ENCODE measurements at places on chromosomes 13 and 19.
A peak's percentile ranks its signal among the peaks of the same experiment; 100 is the strongest.

DNA sequence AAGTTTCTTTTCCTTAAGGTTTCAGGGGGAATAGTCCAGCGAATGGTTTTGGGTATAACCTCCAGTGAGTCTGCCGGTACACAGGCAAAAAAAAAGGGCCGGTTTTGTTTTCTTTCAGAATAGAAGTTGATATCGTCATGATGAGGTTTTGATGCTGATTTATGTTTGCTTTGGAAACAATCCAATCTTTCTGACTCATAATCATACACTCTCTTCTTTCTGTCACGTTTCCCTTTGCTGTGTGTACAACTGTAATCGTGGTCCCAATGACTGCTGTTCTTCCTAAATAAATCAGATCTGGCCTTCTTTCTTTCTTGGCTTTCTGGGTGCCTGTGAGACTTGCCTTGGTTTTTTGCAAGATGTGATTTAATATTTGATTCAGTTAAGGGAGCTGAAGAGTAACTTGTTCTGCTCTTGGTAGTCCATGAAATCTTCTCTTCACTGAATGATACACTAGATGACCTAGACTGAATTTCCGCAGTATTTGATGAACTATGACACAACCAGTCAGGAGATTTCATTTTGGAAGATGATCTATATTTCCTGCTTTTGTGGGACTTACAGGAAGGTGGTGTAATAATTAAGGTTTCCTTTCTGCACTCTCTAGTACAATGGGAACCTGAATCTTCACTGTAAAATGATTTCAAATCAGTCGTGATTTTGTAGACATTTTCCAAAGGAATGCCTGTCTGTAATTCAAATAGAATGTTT lies 34.9 kb upstream of the METTL21C start:
- peak; percentile 39 for DNase-seq

- no peak for DNase-seq
Measured at GRCh38 chr19:2984215-2984528, 6.8 kb downstream of the TLE6 start.

GRCh38 chr13:22141716-22142115 lies 470.8 kb downstream of the FGF9 start:
- no peak for DNase-seq

DNA sequence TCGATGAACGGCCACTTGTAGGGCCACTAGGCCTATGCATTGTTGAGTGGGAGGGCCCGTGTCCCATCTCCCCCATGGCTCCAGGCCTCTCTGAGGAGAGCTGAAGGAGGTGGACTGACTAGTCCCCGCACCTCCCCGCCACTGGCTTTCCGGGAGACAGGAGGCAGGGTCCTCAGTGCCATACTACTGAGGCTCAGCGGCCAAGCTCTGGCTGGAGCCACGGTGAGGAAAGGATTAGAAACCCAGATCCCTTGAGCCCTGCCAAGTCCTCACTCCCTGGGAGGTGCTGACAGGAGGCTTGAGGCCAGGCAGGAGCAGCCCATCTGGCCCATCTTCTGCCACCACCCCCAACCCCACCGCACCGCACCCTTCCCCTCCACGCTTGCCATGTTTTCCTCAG lies 29.0 kb downstream of the CCDC8 start:
- no peak for DNase-seq

GRCh38 chr13:21175656-21176214 lies 617 bp downstream of the SKA3 start:
- DNase-seq = no peak

DNA sequence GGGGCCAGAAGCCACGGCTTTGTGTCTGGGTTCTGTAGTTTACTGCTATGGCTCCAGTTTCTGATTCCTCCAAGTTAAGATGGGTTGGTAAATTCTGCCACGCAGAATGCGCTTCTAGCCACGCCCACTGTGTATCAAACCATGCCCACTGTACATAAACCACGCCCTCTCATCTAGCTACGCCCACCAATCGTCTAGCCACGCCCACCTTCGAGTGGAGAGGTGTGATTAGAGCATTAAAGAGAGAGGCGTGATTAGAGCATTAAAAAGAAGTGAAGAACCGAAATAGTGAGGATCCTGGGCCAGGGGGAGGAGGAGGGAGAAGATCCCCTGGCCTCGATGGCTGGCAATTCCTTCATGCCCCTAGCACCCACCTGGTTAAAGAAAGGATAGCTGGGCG lies 43.7 kb upstream of the ADGRE5 start:
- no peak for DNase-seq

- DNase-seq = no peak
Measured at GRCh38 chr13:87893186-87893585, 222.0 kb downstream of the SLITRK5 start.

DNA sequence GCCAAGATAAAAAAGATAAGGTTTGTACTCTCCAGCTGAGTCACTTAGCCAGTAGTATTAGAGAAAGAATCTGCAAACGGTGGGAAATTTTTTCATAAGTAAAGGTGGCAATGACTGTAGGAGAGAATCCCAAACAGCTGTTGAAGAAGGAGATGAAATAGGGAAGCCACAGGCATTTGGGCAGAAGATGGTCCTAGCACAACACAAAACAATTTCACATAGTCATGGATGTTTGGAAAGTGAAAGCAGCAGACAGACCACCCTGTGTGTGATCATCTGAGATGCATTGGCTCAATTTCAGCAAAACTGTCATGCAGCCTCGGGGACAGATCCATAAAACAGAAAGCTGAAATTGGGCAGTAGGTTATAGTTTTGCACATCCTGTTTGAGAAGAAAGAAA lies 2832.4 kb downstream of the PCDH9 start:
- no peak for DNase-seq
